Central memory CD8-positive, alpha-beta T cell (primary cell): ENCODE measurements at places on chromosomes 5 and 9.

DNA sequence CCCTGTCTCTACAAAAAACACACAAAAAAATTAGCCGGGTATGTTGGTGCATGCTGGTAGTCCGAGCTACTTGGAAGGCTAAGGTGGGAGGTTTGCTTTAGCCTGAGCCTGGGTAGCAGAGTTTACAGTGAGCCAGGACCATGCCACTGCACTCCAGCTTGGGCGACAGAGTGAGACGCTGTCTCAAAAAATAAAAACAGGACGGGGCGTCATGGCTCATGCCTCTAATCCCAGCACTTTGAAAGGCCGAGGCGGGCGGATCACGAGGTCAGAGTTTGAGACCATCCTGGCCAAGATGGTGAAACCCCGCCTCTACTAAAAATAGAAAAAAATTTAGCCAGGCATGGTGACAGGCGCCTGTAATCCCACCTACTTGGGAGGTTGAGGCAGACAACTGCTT, 40.3 kb downstream of the UBE2D2 start:
- no peak for DNase-seq
- no peak overlapping the region for H3K27ac ChIP-seq
- H3K36me3 ChIP-seq = peaks cover 42% of the 10 kb centered on the region
- H3K4me1 ChIP-seq = peaks cover 10% of the 10 kb centered on the region
- no peak overlapping the region for H3K4me3 ChIP-seq
- no peaks in the 10 kb centered on the region for H3K27me3 ChIP-seq

DNA sequence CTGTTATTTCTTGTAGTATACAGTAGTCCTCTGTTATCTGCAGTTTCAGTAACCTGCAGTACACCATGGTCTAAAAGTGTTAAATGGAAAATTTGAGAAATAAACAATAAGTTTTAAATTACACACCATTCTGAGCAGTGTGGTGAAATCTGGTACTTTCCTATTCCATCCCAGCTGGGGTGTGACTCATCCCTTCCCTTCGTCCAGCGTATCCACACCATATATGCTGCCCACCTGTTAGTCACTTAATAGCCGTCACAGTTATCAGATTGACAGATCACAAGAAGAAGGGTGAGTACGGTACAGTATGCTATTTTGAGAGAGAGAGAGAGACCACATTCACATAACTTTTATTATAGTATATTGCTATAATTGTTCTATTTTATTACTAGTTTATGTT, 28.9 kb downstream of the FAM151B start:
- H3K27me3 ChIP-seq = peaks cover 8% of the 10 kb centered on the region
- DNase-seq = no peak
- peaks cover 1% of the 10 kb centered on the region for H3K36me3 ChIP-seq
- no peak overlapping the region for H3K4me3 ChIP-seq
- H3K4me1 ChIP-seq = no peaks in the 10 kb centered on the region

DNA sequence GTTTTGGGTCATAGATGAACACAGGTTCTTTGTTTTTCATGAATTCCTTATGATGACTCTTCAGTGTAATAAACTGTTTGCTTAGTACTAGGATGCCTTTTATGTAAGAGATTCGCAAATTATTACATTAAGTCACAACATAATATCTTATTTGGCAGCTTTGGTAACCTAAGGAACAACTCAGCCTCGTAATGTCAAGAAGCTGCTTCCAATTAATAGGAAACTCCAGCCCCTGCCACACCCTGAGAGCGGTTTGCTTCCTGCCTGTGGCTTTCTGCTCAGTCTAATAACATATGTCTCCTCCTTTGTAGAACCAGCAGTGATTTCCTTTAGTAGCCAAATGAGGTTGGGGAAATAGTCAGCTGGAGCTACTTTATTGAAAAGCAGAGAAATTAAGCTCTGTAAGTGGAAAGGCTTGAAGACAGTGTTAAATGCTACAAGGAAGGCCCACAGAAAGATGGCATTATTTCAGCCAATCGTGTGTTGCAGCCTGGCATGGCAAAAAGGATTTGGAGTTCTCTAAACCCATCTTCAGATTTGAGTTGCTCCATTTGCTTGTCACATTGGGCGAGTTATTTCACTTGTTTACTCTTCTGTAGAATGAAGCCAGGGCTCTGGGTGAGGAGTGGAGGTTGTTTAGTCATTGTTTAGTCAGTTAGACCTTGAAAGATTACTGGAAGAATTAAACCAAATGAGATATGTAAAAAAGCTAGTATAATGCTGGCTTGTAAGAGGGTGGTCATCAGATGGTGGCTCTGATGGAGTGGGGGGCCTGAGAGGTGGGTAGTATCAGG, 54.1 kb downstream of the MTAP start:
- no peak overlapping the region for H3K4me3 ChIP-seq
- no peak overlapping the region for H3K27ac ChIP-seq
- DNase-seq = no peak
- peaks cover 15% of the 10 kb centered on the region for H3K4me1 ChIP-seq
- no peaks in the 10 kb centered on the region for H3K27me3 ChIP-seq

GRCh38 chr5:146365618-146366017, 27.0 kb downstream of the POU4F3 start:
- H3K36me3 ChIP-seq = no peaks in the 10 kb centered on the region
- H3K4me1 ChIP-seq = no peaks in the 10 kb centered on the region
- no peak overlapping the region for H3K27ac ChIP-seq
- peaks cover 85% of the 10 kb centered on the region for H3K27me3 ChIP-seq
- no peak for DNase-seq

DNA sequence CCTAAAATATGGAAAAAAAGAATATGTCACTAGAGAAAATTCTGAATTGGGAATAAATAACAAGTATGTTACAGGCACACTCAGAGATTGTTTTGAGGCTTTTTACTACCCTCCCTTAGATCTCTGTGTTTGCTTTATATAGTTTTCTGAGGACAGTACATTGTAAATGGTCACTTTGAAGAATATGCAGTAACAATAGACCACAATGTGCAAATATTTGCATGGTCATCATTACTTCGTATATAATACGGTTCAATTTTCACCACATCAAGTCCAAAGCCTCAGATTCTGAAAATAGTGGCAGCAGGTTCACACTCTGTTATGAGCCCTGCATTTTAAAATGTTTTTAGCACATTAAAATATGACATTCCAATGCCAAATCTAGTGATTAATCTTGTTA, 238.6 kb downstream of the ADAMTS6 start:
- DNase-seq = no peak
- peaks cover 1% of the 10 kb centered on the region for H3K36me3 ChIP-seq
- no peaks in the 10 kb centered on the region for H3K27me3 ChIP-seq
- H3K4me3 ChIP-seq = no peak overlapping the region

DNA sequence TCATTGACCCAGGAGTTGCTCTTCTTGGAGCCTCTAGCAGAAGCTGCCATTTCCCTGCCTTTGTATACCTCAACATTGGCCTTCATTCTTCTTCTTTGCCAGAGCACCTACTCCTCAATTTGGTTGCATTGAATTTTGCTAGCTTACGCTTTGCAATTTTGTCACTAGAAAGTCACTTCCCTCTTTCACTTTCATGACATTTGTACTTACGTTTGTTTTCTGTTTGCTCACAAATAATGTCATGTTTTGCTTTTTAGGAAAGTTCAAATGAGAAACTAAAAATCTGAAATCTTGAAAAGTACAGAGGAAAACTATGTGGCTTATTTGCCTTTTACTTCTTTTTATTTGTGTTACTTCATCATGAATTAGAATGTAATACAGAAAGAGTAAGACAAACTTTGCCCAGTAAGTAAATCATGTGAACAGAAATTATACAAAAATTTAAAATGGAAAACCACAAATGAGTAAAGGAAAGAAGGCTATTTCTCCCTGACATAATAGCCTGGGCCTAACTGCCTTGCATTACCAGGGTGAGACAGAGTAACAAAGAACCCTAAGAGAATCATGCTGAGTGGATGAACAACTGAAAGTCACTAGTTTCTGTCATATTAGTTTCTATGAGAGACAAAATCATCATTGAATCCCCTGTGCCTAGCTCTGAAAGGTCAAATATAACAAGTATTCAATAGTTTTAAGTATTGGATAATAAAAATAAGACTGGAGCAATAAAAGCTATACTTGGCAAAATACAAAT, 7.4 kb upstream of the IFNA1 start:
- peaks cover 1% of the 10 kb centered on the region for H3K36me3 ChIP-seq
- H3K27ac ChIP-seq = no peak overlapping the region
- H3K4me3 ChIP-seq = no peak overlapping the region
- no peaks in the 10 kb centered on the region for H3K4me1 ChIP-seq

GRCh38 chr5:124022966-124023365, 511.0 kb downstream of the CSNK1G3 start:
- no peaks in the 10 kb centered on the region for H3K36me3 ChIP-seq
- no peaks in the 10 kb centered on the region for H3K4me1 ChIP-seq
- H3K27ac ChIP-seq = no peak overlapping the region
- DNase-seq = no peak
- no peak overlapping the region for H3K4me3 ChIP-seq

GRCh38 chr5:72383726-72384125, 63.6 kb downstream of the PTCD2 start:
- no peaks in the 10 kb centered on the region for H3K4me1 ChIP-seq
- DNase-seq = no peak
- no peak overlapping the region for H3K27ac ChIP-seq
- no peaks in the 10 kb centered on the region for H3K36me3 ChIP-seq
- peaks cover 42% of the 10 kb centered on the region for H3K27me3 ChIP-seq
- H3K4me3 ChIP-seq = no peak overlapping the region

DNA sequence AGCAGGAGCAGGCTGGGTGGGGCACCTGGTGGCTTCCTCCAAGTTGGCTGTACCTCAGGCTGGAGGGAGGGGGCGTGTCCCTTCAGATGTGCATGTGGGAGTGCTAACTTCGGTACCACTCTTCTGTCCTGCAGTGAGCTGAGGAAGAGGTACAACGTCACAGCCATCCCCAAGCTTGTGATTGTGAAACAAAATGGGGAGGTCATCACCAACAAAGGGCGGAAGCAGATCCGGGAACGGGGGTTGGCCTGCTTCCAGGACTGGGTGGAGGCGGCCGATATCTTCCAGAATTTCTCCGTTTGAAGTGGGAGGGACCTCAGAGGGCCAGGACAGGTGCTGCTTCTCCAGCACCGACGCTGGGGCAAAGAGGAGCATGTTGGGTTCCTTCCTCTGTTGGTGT, 9.3 kb downstream of the NXNL2 start:
- H3K4me1 ChIP-seq = no peaks in the 10 kb centered on the region
- peaks cover 2% of the 10 kb centered on the region for H3K36me3 ChIP-seq
- DNase-seq = no peak
- H3K27me3 ChIP-seq = peaks cover 59% of the 10 kb centered on the region
- H3K4me3 ChIP-seq = no peak overlapping the region
